Vagina (tissue), 2 donors: ENCODE measurements at places on chromosomes 4 and X.

GRCh38 chr4:91598696-91599095, 705.1 kb upstream of the GRID2 start:
- no peak for DNase-seq

DNA sequence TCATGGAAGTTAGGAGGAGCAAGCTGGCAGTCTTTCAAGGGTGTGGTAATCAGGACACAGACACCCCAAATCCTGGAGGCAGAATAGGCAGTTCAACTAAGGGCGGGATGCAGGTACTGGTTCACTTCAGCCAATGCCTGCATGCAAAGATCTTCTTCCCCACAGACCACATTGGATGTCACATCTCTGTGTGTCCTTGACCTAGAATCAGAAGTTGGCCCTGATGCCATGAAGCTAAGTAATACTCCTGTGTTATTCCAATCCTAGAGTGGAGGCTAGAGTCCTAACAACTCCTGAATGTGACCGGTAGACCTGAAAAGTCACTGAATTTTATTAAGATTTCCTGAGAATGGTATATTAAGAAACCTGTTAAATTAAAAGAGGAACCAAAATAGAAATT, 165.5 kb downstream of the DMD start:
- no peak for DNase-seq

DNA sequence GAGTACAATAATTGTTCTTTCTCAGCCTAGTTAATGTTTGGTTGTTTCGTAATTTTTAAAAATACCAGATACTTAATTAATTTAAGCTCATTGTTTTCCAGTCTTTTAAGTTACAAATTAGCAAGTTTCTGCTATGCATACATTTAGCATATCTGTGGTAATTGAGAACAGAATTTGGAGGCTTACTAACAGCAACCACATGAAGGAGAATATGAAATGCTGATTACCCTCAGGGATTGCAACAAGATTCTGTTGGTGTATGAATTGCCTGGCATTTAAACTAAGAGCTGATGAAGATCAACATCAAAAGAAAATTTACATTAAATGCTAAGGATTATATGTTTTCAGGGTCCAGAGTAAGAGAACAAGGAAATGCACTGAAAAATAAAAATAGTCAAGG, 580.0 kb upstream of the INTU start:
- DNase-seq, result no peak

- no peak for DNase-seq
These were observed 45.5 kb upstream of the STK26 start for GRCh38 chrX:131977619-131978018.

GRCh38 chrX:149916745-149917392, 12.5 kb upstream of the HSFX4 start:
- DNase-seq, result no peak

- no peak for DNase-seq
These were observed 80.9 kb downstream of the IL21 start for GRCh38 chr4:122539861-122540465.

DNA sequence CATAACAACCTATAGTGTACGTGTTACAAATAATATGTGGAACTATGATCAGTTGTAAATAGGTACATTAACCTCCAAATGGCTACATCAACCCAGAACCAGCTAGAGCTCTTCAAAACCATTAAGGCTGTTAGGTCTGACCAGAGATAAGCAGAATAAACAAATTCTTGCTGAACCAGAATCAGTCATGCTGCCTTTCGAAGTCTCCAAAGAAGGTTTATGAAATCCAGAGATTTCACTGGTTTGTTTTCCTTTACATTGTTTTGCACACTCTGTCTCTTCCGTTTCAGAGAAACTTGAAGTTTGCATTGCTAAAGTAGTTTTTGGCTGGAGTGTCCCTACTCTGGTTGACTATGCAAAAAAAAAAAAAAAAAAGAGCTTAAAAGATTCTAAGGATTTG, 177.3 kb upstream of the SLIT2 start:
- no peak for DNase-seq

DNA sequence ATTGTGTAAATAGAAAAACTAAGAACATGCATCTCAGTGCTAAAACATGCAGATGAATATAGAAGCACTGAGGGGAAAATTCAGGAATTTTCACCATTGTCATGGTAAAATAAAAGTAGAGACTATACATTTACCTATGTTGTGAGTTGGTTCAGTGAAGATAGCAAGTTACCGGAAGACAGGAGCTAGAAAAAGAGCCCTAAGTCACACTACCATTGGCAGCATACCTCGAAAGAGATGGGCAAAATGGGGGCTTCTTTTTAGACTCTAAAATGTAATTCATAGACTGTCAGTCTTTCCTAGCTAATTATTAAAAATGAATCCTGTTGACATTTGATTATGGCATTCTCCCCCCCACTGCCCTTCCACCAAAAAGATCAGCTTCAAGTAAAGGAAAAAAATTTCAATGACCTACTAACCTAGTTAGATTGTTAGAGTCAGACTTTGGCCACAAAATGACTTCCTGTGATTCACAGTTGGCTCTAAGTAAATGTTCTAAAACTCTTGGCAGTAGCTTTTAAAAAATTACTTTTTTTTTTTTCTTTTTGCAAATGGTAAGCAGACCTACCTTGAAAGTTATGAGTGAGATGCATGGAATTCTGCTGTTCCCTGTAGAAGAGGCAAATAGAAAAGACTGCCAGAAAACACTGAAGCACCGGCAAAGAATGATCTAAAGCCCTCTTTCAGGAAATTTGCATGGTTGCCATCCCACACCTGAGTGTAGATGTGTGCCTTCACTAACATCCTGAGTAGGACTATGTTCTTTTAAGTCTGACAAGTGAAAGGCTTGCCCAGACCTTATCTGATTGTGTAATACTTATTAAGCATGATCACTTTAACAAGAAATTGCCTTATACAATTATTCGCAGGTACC, 26.4 kb upstream of the ARSJ start:
- DNase-seq, result no peak

DNA sequence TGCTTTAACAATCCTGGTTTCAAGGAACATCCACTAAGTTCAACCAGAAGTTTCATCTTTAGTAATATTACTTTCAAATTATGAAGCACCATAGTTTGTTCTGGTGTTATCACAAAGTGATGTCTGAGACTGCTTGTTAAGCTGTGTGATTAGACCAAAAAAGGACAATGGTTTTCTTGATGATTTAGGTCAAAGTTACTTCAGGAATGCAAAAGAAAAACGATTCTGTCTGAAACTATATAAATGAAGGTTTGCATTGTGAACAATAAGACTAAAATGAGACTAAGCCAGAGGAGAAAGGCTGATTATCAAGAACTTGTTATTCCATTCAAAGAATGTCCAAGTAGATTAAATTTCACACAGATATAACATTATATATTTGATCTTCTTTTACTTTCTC, 122.4 kb upstream of the ETNPPL start:
- DNase-seq, result no peak

DNA sequence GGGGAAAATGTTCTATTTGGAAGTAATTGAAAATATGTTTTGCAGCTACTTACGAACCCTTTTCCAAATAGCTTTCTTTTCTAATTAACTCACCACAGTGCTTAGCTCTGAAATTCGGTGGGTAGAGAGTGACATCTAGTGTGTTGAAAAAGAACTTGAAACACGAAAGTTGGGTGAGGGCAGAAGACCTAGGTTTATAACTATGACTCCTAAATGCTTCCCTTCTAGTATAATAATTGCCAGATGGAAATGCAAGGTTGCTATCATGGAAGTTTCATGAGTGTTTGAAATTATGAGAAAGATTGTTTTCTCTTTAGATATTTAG, 77.3 kb upstream of the NOCT start:
- DNase-seq, result no peak

DNA sequence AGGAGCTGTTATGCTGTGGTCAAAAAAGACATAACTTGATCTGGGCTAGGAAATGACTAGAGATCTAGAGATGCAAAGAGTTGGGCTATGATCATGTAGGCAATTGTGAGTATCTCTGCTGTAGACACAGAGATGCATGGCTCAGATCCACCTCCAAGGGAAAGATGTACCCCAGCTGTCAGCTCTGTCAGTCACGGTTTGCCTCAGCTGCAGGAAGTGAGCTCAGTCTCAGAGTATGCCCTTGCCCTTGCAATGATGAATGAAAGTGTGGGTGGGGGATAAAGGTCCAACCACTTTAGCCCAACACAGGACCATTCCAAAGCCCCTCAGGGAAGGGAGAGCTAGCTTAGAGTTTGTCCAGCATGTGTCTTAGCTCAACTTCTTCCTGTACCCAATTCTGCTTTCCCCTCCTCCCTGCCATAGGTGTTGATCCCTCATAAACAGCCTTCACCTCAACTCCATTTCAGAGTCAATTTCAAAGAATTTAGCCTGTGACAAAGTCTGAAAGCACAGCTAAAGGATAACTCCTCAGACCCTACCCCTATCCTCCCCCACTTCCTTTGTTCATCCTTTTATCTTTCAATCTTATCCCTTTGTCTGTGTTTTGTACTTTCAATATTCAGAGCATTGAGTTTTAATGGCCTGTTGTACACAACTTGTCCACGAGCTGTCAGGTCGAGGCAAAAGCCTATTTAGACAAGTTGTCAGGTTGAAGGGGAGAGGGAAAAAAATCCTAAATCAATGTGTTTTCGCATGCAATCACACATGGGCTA, 90.6 kb downstream of the MID1IP1 start:
- no peak for DNase-seq

DNA sequence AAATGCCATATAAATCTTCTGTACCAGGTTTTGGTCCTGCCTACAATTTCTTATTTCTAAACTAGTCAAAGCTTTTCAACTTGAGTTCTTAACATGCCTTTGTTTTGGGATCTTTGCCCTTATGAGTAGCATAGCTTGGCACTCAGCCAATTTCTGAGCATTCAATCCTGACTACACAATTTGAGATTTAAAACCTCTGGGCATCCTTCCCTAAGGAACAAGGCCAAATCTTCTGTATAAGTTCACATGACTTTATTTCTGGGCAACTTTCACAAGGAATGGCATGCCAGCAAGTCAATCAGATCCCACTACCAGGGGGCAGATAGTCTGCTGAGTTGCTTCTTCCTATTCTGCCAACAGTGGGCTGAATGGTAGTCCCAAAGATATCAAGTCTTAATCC, 254.2 kb downstream of the ADAMTS3 start:
- no peak for DNase-seq

- DNase-seq, result no peak
These were observed 652.1 kb downstream of the ANKRD50 start for GRCh38 chr4:124060261-124060918.

DNA sequence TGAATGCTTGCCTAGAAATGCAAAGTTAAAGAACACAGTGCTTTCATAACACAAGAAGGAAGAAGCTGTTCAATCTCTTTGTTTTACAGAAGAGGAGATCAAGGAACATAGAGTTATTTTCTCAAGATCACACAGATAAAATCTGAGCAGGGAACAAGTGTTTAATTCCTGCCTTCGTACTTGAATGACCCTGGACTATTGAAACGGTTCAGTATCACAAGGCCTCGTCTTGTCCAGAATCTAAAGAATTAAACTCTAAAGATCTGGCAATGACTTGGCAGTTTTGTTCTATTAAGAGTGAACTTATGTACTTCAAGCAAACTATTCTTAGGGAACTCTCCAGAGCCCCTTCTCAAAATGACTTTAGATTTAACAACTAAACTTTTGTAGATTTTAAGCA, 97.7 kb downstream of the ANXA5 start:
- DNase-seq, result no peak

DNA sequence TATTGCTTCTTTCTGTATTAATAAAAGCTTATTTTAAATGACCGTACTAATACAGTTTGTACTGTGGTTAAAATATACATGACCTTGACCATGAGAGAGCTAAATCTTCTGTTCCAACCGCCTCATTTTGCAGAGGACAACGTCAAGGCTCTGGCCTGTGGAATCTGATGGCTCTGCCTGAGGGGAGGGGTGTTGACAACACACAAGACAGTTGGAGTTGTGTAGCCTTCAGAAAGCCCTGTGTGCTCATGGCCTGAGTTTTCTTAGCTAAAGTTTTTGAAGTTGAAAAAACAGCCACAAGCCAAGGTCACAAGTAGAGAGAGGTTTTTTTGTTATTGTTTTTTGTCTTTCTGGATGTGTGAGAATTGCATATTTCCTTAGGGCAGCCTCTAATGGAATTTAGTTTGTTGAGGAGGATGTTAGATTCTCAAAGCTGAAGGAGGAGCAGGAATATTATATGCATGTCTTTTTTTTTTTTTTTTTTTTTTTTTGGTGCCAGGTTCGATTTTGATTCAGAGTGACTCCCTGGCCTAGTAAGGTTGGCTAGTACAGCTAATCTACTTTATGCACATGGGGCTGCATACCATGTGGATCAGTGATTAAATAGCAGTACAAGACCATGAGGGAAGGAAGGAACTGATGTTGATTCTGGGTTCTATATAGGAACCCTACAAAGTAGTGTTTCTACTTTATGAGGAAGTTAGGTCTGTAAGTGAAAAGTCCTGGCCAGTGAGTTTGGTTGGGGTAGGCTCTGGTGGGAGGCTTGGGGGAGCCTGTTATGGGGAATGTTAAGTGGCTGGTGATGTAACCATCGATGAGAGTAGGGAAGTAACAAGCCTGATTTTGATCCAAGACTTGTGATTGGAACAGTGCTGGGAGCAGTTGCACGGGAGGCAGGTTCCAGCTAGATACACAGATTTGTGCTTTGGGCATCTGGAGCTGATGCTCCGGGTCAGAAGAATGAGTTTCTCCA, 20.3 kb downstream of the SMS start:
- peak; percentile 70 for DNase-seq

DNA sequence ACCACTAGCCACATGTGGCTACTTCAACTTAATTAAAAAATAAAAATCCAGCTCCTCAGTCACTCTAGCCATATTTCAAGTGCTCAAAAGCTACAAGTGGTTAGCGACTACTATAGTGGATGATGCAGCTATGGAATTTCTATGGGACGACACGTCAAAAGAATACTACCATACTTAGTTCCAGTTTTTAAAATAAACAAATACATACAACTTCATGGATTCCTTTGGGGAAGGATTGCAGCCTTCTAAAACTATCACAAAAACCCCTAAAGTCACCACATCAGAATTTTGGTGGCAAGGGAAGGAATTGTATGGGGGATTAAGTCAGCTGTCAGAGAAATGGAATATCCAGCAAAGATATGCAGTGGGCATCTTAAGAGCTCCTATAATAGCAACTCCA, 6.5 kb downstream of the ZNF280C start:
- DNase-seq, result no peak

DNA sequence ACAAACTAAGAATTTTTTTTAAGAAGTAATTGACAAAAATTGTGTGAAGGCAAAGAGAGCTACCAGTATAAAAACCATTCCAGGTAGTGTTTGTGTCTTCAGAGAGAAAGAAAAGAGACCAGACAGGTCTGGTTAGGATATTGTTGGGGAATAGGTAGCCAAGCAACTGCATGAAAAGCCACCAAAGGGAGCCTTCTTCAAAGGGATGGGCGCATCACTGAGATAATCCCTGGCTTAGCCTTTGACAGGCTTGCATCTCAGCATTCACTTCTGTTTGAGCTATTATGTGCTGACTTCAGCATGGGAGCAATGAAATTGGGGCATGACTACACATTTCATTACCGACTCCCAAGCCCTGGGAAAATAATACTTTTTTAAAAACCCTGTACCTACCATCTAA, 496.6 kb downstream of the IL1RAPL1 start:
- DNase-seq, result no peak

GRCh38 chr4:108831886-108832285, 69.0 kb upstream of the ETNPPL start:
- DNase-seq, result no peak

- DNase-seq, result no peak
These were observed 4.4 kb upstream of the INPP4B start for GRCh38 chr4:142850478-142850877.

GRCh38 chr4:160403081-160403480, 1300.2 kb downstream of the RAPGEF2 start:
- DNase-seq, result no peak
